ENCODE measurements at places on chromosomes 7 and 10.

- DNase-seq: no peak
Measured at GRCh38 chr10:92014620-92015019, 91.0 kb downstream of the BTAF1 start.

DNA sequence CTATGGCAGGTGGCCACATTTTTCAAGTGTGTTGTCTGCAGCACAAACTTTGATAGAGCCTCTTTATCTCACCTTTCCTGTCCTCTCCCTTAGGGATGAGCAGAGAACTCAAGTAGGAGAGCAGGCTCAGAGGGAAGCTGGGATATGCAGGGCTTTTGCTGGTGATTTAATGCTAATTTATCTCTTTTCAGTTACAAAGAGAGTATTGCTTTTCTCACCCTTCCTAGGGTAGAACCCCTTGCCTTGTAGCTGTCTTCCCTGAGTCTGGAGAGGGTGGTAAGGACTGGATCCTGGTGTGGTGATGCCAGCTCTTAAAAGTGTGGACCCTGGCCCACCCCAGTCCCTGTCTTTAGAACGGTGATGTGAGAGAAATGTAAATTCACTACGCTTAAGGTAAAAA, 1061.4 kb downstream of the TYW1 start:
- no peak for DNase-seq

GRCh38 chr10:20625868-20626267, 271.2 kb downstream of the NEBL start:
- no peak for DNase-seq

GRCh38 chr10:79292891-79293746, 54.1 kb upstream of the PPIF start:
- DNase-seq: peak; percentile 45

GRCh38 chr7:596819-597182, 77.2 kb upstream of the PDGFA start:
- DNase-seq: no peak

- DNase-seq: no peak
Measured at GRCh38 chr10:59206204-59206720, 29.8 kb downstream of the PHYHIPL start.

- no peak for DNase-seq
Measured at GRCh38 chr7:26500749-26501352, 209.2 kb downstream of the SNX10 start.

DNA sequence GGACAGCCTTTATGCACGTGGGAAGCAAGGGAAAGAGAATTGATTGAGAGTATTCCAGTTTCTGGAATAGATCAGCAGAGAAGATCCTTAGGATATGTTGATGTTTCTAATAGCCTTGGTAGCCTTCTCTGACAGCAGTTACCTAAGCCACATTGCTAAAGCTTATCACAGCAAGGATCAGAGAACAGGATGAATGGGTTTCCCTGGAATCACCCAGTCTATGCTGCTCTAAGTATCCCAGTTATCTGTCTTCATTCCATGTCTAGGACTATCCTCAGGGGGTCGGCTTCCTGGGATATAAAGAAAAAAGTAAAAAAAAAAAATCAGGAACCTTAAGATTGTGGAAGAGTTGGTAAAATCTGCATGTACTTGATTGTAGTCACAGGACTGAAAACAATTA, 352.0 kb upstream of the AKR1E2 start:
- no peak for DNase-seq

GRCh38 chr7:78779788-78780187, 673.7 kb downstream of the MAGI2 start:
- DNase-seq: no peak

DNA sequence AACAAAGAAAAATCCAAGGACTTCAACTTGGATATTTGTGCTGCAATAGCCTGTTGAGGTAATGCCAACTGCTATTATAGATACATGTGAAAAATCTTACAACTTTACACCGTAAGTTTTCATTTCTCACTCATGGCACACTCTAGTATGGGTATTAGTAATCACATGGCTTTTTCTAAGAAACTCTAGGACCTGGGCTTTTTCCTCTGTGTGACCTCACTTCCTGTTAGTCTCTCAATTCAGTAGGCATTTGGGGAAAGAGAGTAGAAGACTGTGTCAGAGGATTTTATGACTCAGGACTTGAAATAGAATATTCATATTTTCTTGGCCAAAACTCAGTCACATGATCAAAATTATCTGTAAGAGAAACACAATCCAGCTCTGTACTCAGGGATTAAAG, 1049.9 kb downstream of the REEP3 start:
- no peak for DNase-seq

GRCh38 chr10:90813594-90814365, 44.1 kb downstream of the HTR7 start:
- DNase-seq: no peak

- no peak for DNase-seq
Measured at GRCh38 chr10:77696584-77696983, 59.0 kb upstream of the KCNMA1 start.

GRCh38 chr7:106501605-106502580, 159.1 kb downstream of the CCDC71L start:
- DNase-seq: no peak

DNA sequence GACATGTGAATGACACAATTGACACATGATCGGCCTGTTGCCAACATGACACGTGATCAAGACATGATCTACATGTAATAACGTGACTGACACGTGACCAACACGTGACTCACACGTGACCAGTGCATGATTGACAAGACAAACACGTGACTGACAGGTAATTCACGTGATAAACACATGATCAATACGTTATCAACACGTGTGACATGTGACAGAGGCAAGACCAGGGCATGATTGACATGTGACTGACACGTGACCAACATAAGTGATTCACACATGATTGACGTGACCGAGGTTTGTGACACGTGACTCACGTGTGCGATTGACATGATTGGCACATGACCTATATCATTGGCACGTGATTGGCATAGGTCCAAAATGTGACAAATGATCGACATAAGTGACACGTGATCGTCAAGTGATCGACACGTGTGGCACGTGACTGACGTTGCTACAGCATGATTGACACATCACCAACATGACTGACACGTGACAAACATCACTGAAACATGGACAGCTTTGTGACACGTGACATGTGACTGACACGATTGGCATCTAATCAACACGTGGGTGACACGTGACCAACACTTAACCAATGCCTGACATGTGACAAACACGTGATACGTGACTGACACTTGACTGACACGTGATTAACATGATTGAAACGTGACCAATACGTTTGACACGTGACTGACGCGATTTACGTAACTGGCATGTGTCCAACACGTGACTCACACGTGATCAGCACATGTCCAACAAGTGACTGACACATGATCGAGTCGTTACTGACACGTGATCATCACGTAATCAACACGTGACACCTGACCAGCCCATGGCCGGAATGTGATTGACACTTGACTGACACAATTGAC, 23.0 kb downstream of the CRPPA start:
- no peak for DNase-seq

DNA sequence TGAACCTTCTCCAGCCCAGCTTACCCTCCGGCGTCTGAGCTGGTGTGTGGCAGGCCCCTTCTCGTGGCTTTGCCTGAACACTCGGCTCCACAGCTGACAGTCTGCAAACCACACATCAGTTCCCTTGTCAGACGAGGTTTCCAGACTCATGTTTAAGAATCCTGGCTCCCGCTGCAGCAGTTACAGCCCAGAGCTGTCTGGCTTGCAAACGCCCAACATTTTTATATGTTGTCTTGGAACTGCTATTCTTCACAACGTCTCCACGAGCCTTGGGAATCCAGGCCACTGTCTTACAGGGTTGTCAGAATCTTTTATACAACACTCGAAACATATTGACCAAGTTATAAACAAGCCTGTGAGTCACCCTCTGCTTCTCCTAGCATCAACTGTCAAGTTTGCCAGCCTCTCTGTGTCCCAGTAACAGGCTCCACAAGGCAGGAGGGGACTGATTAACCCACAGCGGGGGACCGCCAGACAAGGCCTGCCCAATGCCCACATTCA, 68.1 kb downstream of the TNS3 start:
- DNase-seq: no peak

GRCh38 chr10:43127442-43127841, 10.8 kb upstream of the CSGALNACT2 start:
- no peak for DNase-seq

Measured in stimulated activated CD4-positive, alpha-beta T cell treated with anti-CD3 and anti-CD28 coated beads, Interleukin-4, amount 100 ng/mL, for 1 hour (primary cell).